ENCODE measurements at places on chromosomes 1 and 21.

GRCh38 chr1:5342172-5342571 is 650.1 kb downstream of the NPHP4 start:
- no peak for DNase-seq

DNA sequence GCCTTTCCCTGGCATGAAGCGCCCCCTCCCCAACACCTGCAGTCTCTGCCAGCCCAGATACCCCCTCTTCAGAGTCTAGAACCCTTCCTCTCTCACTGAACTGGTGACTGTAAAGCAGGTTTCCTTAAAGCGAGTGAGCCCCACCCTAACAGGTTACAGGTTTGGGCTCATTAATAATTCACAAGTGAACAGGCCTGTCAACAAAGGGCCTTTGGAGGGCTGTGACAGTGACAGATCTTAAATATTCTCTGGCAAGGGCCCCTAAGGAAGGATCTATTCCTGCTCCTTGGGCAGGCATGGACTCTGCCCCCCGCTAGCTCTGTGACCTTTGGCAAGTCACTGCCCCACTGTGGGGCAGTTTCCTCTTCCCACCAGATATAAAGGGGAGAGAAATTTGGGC is 5.6 kb upstream of the TTC39A start:
- no peak for DNase-seq

- DNase-seq = no peak
Observed at GRCh38 chr1:43499898-43500297, 30.8 kb upstream of the PTPRF start.

DNA sequence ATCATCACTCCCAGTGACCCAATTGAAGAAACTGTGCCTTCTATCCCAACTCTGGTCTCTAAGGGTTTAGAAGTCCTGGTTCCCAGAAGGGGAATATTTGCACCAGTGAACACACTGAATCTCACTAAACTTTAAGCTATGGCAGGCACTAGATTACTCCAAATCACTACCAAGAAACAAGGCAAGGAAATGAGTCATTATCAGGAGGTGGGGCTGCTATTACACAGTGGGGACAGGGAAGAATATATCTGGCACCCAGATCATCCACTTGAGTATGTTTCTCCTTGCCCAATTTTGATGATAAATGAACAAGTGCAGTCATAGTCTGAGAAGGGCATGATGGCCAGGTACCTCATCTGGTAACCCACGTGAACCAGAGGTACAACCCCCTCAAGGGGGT is 7.0 kb downstream of the MRPL9 start:
- DNase-seq = no peak

DNA sequence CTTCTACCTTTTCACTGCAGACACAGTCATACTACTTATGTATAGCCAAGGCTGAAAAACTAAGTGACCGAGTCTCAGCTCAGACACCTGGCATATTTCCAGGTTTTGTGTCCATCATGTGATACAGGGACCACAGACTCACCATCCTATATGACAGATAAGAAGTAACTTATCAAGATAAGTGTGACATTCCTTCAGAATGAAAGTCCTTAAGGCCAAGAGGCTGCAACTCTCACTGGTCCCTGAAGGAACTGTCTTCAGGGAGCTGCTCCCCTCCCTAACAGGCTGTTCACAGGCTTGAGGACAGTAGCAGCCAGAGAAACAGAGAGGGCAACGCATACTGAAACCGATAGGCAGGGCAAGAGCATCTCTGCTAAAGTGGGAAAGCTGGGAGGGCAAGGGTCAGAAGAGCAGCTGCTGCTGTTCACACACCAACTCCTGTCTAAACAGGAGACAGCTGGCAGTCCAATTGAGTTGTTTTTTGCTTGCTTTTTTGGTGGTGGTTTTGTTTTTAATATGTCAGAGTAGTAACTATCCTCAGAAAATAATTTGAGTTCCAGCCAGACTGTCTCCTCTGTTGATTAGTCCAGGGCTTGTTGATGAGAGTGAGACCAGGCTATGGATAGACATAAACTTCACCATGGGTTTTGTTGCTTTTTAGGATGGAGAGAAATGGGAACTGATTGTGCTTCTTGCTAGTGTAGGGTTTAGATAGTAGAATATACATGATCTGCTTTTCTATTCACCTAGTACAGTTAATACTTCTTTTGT is 67.7 kb downstream of the MACF1 start:
- no peak for DNase-seq

GRCh38 chr1:6519935-6520671 is 28.6 kb upstream of the PLEKHG5 start:
- DNase-seq = no peak

Data from Caki2 (cell line).